AG04449 (cell line): ENCODE measurements at places on chromosomes 3 and 15.

DNA sequence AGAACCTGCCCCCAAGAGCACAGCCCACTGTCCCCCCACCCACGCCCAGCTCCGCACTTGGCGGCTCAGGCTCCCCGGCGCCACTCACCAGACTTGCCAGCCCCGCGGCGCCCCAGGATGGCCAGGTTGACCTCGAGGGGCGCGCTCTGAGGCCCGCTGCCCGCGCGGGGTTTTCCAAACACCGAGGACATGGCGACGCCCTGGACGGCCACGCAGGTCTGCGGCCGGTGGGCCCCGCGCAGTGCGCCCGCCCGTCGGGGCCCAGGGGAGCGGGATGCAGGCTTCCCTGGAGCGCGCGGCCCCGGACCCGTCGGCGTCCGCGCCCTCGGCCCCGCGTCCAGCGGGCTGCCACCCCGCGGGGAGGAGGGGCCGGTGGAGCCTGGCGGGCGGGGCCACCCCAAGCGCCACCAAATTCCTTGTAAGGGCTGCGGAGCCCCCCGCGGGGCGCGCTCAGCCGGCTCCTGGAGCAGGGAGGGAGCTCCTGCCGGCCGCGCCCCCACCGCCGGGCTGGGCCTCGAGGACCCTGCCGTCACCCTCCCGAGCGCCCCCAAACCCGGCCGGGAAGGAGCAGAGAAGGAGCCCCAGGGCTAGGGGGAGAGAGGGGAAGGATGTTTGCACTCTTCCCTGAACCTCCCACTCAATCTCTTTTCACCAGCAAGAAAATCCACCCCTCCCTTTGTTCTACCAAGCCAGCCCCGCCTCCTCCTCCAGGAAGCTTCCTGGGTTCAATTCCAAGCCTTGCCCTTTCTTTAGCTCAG is at the start of gene RASL12:
Gene RASL12, minus strand, starts transcription at position 347 of the 758 bp plus-strand sequence. Its CDS starts 156 bp downstream, at position 191.
- no peak for DNase-seq

DNA sequence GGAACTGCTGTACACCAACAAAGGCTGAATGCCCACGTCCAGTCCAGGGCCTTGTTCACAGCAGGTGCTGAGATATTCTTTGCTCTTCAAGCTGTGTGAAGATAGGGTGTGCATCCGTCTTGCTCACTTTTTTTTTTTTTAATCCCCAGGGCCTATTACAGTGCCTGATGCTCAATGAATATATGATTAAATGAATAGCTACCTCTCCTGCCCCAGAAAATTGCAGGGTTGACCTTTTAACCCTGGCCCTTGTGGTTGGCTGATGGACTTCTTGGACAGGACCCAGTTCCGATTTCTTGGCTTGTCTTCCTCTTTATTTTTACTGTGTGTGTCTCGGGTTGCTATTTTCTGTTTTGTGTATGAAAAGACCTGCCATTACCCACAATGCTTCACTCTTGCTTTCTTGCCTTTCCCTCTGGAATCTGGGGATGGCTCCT is 2.9 kb upstream of the FYTTD1 start:
- DNase-seq: no peak

- no peak for DNase-seq
These were observed 11.4 kb downstream of the LAMP3 start for GRCh38 chr3:183151086-183151485.

DNA sequence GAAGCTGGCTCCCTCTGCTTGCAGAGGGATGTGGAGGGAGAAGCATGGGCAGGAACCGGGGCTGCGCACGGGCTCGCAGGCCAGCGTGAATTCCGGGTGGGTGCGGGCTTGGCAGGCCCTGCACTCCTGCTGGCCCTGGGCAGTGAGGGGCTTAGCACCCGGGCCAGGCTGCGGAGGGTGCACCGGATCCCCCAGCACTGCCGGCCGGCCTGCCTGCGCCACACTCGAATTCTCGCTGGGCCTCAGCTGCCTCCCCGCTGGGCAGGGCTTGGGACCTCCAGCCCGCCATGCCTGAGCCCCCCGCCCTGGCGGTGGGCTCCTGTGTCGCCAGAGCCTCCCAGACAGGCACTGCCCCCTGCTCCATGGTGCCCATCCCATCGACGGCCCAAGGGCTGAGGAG is 47.6 kb upstream of the SPATA12 start:
- DNase-seq: no peak

DNA sequence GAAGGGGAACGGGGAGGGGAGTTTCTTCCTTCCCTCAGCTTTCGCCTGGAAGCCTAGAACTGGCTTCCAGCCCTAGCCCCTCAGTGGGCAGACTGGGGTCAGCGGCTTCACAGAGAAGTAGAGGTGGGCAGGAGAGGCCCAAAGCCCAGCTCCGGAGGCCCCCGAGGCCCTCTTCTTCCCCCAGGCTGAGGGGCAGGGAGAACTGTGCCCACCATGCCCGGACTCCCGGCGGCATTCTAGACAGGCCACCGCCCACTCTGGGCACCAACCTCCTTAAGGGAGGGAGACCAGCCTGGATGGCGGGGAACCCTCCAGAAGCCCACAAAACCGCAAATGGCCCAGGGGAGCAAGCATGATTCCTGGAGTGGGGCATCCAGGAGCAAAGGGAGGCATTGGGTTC is 17.9 kb downstream of the HAPLN3 start:
- no peak for DNase-seq

GRCh38 chr3:188490416-188490815 is 336.5 kb downstream of the LPP start:
- no peak for DNase-seq

- DNase-seq: no peak
These were observed 30.8 kb upstream of the GOLGA6L9 start for GRCh38 chr15:82398785-82399184.

DNA sequence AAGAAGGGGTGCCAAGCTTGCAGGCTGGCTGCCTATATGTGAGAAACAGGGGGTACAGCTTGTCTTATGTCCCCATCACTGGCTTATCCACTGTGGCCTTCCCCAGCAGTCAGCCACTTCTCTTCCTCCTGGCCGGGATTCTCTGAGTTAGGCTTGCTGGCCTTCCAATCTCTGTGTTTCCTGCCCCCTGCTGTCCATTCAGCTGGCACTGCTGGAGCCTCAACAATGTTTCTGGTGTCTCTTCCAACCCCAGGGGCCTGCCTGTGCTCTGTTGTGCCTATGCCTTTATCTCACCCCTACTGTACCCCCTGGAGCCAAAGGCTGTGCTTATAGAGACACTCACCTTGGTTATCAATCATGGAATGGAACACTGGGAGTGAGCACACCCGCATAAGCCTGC is 36.5 kb downstream of the ANAPC13 start:
- no peak for DNase-seq

DNA sequence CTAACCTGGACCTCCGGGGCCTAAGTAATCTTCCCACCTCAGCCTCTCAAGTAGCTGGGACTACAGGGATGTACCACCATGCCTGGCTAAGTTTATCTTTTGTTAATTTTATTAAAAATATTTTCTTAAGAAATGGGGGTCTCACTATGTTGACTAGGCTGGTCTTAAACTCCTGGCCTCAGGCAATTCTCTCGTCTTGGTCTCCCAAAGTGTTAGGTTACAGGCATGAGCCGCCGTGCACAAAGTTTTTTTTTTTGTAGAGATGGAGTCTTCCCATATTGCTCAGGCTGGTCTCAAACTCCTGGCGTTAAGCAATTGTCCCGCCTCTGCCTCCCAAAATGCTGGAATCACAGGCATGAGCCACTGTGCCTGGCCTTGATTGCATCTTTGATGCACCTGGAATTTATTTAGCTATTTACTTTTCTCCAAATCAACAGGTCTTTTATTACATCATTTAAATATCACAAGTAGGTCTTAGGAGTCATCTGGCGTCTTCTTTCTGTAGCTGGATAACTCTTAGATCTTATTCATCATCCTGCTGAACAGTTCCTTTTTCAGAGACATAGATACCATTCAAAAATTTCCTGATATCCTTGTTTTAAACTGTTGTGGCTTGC is 7.8 kb upstream of the MAP2K1 start:
- no peak for DNase-seq

GRCh38 chr3:74003734-74004133 is 379.0 kb upstream of the PDZRN3 start:
- no peak for DNase-seq

GRCh38 chr15:31387092-31387478 is 60.5 kb downstream of the KLF13 start:
- no peak for DNase-seq

- DNase-seq: no peak
These were observed 126.1 kb downstream of the SERPINI1 start for GRCh38 chr3:167861649-167862048.

- no peak for DNase-seq
These were observed 4.3 kb downstream of the TMPRSS7 start for GRCh38 chr3:112038863-112039262.

- no peak for DNase-seq
These were observed 22.5 kb downstream of the CCDC33 start for GRCh38 chr15:74258456-74259291.

GRCh38 chr3:143040261-143040879 is 39.0 kb downstream of the U2SURP start:
- no peak for DNase-seq

DNA sequence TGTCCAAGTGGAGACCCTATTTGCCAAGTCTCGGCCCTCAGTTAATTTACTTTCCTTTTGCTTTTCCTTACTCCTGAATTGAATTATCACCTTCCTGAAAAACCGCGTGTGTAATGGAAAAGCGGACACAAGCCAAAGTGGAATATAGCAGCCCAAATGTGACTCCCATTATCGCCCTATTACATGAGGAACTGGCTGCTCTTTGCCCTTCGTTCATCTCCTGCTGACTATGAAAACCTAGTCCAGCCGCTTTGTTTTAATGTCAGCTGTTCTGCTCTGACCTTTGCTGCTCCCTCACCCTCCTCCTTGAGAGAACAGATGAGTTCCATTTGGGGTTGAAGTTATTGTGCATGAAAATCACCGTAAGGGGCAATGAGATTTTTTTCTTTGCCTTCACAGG is 632.7 kb upstream of the SUCLG2 start:
- DNase-seq: no peak

DNA sequence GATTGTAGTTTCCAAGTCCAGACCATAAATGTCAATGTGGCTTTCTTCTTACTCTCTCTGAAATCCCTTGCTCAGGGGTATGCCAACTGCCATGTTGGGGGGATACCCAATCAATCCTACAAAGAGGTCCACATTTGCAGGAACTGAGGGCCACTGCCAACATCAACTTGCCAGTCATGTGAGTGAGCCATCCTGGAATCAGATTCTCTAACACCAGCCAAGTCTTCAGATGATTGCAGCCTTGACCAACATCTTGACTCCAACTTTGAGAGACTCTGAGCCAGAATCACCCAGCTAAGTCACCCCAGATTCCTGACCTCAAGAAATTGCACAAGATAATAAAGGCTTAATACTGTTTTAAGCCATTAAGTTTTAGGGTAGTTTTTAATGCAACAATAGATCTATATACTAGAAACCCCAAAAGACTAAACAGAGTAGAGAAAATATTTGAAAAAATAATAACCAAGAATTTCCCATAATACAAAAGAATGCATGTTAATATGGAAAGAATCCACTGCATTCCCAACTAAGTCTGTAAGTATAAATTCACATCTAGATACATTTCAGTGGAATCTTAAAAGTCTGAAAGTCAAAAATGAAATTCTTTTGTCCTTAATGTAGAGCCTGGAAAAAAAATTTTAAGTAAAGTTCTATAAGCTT is 22.4 kb downstream of the ISG20 start:
- DNase-seq: peak; percentile 44

DNA sequence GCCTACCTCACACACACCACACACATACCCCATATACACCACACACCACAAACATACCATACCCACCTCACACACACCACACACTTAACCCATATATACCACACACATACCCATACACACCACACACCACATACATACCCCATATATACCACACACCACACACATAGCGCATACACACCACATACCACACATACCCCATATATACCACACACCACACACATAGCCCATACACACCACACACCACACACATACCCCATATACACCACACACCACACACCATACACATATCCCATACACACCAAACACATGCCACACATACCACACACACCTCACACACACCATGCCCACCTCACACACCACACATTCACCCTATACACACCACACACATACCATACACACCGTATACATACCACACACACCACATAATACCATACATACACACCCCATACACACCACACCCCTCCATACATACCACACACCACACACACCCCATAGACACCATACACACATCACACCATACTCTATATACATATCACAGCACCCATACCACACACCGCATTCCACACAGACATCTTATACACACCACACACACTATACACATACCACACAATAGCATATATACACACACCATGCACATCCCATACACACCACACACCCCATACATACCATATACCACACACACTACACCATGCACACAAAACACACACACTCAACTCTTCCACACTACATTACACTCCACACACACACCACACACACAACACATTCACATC is 29.5 kb downstream of the APBA2 start:
- DNase-seq: no peak

GRCh38 chr3:101851072-101851770 is 1.9 kb downstream of the NFKBIZ start:
- no peak for DNase-seq

DNA sequence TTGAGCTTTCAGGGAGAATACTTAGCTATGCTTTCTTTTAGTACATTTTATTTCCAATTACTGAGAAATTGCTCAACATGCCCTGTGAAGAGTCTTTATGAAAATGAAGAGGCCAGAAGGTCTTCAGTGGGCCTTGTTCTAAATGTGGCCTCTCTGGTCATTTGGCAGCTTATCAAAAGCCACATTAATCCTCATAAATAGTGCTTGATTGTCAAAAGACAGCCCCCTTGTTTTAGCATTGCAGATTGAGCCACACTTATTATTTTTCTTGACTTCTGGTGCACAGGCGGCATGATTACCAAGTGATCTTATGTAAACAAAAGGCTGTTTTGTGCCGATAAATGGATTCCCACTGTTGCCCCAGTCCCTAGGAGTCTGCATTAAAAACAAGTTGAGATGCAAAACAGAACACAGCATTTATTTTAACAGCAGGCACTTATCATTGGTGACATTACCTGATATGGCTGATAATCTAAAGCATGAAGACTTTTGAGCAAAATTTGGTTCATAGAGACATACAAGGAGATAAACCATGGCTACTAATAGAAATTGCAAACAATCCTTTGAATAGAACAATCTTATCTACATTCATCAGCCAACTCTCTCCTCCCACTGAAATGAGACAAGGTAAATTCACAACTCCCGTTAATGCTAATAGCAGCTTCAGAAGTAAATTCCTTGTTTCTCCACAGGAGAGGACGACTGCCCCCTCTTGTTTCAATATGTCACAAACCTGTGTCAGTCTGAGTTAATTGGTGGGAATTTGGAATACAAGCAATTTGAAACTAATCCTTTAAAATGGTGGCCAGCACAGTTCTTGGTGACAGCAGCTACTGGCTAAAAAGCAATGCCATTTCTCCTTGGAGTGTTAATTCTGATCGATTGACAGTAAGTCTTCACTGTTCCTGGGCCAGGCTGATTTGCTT is 194.3 kb downstream of the NSUN3 start:
- no peak for DNase-seq

- no peak for DNase-seq
These were observed 31.6 kb downstream of the ZDHHC19 start for GRCh38 chr3:196179380-196180308.
